ENCODE measurements at places on chromosomes 6 and 20. TPM values are rescaled to one million over a fixed set of nuclear protein-coding genes. Genes with fewer than 3 reads are reported as not detected.

- no peak for DNase-seq
Measured at GRCh38 chr6:163183806-163184205, 230.7 kb upstream of the QKI start.

DNA sequence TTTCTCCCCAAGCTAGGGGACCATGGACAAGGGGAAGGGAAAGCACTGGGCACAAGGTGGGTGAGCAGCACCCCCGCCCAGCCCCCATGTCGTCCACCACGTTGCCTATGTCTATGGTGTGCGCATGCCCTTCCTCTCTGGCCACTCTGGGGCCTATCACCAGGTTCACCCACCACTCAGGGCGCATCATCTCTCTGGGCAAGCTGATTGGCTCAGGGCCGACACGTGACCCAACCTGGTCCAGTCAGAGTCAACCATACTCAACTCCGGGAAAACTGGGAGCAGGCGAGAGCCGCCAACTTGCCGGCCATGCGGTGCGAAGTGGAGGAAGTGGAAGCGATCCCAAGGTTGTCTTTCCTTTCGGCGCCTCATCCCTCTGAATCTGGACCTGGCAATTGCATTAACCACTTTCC lies 25.9 kb downstream of the ACSS1 start:
- peak; percentile 18 for DNase-seq

DNA sequence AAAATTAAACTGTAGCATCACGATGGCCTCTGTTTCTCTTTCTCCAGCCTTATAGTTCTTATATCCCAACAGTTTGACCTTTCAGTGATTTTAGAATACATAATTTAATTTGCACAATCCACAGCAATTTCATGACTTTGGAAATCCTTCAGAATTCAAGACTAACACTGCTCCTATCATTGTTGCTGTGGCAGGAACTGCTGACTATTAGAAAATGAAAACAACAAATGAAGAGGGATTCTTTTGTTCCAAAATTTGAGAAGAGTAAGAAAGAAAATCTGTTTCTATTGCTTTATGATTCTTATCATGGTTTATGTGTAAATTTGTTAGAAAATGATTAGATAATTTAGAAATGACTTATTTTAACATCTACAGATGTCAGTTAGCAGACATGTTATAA lies 604.0 kb upstream of the ADGRB3 start:
- DNase-seq: no peak

DNA sequence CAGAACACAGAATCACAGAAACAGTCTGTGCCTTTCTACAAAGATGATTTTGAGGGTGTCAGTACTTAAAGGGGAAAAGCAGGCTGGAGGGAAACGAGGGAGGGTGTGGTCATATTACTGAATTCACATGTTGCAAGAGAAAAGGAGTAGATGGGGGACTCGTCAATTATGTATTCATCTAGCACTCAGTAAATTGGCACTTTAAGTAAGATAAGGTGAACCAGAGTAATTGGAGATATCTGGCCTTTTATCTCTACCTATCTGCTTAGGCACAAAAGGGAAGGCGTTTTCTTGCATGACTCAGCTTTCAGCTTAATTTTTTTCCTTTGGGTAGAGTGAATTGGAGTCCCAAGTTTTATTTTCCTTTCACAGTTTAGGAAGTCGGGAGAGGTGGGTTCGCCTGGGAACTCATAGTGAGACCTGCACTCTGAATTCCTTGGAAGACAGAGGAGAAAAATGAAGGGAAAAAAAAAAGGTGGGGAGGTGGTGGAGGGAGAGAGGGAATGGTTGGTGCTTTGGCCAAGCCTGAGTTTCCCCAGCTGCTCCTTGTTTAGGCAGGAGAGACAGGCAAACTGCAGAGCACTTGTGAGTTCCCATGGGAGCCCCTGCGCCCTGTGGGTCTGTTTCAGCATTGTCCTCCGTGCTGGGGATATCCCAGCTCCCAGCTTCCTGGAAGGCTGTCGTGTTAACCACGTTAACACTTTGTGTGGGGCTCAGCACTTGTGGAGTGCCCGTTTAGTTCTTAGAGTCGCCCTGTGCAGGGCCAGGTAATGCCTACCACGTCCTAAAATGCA lies 19.7 kb upstream of the GTSF1L start:
- no peak for DNase-seq

GRCh38 chr6:83914953-83915352 lies 55.5 kb downstream of the CYB5R4 start:
- DNase-seq: no peak

DNA sequence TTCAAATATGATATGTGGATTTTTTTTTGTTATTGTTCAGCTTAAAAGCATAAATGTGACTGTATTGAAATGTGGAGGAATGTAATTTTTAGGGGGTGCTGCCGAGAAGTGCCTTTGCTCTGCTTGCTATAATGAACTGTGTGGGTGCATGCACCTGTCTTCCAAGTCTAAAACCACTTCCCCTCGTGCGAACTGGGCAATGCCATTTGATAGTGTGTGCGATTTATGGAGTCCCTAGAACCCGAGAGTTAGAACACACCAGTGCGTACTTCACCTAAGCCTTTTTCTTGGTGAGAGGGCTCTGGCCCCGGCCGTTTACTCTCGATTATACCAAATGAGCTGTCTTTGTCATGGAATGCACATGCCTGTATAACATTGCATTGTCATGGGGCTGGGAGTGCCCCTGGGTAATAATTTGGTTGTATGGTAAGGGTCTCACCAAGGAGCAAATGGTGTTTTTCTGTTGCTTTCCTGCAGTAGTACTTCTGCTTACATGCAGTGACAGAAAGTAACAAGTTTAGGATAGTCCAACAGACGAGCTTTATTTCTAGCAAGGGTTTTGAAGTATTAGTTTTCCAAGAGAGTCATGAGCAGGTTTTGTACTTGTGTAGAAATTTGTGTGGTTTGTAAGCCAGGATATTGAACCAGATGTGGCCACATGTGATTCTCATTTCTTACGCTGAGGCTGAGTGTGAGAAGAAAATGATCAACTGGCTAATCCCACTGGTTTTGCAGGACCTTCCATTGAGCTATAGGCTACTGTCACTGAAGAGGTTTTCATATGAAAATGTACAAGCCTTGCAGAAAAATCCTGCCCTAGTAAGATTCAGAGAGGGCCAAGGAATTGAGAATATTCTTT lies 172.4 kb downstream of the DTNBP1 start:
- no peak for DNase-seq

GRCh38 chr6:86193821-86194220 lies 551.1 kb upstream of the SYNCRIP start:
- no peak for DNase-seq

- no peak for DNase-seq
Measured at GRCh38 chr6:75600768-75601167, 912 bp upstream of the SENP6 start.

The OOEP gene
- total RNA-seq: not detected

DNA sequence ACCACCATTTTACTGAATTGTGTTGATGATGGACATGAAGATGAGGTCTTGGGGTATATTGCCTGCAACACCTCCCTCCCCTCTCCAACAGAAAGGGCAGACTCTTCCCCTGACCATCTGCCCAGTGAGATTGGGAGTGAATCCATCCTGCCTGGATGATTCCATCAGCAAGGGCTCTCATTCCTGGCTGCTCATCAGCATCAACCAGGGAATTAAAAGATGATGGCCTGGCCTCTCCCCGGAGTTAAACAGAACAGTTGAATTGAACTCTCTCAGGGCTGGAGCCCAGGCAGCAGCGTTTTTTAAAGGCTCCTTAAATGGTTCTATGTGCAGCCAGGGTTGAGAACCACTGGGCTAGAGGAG lies 14.6 kb upstream of the MRPS18A start:
- no peak for DNase-seq

Data from pancreas (tissue), 10 donors.